ENCODE measurements at places on chromosomes 13 and 19.

DNA sequence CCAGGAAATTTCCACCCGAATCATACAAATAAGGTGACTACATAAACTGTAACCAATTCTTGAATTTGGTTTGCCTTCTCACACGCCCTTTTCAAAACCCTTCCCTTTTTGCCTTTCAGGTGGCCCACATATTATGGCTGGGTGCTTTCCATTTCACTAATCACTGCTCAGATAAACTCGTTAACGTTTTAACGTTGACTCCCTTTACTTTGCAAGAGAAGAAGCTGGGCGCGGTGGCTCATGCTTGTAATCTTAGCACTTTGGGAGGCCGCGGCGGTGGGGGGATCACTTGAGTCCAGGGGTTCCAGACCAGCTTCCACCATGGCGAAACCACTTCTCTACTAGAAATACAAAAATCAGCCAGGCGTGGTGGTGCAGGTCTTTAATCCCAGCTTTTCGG is 19.8 kb upstream of the ZNF91 start:
- no peak for DNase-seq

DNA sequence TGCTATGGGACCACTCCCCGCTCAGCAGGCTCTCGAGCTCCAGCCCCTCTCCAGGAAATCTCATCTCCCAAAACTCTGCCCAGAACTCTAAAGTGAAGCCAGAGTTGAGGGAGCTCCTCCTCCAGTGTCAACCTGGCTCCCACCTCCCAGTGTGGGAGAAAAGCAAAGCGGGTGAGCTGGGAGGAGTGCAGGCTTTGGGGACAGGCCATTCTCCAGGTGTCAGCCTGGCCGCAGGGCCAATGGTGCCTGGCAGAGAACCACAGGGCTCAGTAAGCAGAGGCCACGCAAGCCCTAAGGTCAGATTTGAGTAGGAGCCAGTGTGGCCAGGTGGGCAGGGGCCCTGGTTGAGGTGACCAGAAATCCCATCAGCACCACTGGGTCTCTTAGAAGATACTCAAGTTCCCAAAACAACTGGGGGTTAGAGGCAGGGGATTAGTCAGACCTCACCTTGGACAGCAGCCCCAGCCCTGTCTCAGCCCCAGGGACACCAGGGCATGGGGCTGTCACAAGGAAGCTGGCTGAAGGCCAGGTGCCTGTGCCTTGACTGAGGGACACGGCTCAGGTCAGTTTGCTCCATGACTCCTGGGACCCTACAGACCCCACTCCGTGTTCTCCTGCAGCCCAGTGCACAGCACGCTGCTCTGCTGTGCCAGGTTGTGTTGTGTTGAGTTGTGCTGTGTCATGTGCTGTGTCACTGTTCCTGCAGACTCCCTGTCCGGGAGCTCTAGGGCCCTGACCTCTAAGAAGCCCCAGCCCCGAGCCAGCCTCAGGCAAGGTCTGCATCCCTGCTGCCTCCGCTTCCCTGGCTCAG is 2.8 kb upstream of the ZNF181 start:
- no peak for DNase-seq

DNA sequence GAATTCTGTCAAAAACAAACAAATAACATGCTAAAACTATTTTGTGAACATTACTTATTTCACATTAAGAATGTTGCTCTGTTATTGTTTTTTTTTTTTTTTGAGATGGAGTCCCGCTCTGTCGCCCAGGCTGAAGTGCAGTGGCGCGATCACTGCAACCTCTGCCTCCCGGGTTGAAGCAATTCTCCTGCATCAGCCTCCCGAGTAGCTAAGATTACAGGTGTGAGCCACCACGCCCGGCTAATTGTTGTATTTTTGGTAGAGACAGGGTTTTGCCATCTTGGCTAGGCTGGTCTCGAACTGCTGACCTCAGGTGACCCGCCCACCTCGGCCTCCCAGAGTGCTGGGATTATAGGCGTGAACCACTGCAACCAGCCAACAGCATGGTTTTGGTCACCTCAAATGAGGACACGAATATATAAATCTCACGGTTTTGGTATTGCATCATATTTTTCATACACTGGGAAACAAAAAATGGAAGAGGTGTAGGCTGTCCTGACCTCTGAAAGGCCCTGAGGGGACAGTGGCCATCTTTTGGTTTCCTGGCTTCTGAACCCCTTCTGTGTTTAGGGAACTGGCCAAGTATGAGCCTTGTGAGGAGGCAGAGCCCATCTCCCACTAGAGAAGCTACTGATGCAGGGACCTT is 25.5 kb downstream of the GPR42 start:
- no peak for DNase-seq

DNA sequence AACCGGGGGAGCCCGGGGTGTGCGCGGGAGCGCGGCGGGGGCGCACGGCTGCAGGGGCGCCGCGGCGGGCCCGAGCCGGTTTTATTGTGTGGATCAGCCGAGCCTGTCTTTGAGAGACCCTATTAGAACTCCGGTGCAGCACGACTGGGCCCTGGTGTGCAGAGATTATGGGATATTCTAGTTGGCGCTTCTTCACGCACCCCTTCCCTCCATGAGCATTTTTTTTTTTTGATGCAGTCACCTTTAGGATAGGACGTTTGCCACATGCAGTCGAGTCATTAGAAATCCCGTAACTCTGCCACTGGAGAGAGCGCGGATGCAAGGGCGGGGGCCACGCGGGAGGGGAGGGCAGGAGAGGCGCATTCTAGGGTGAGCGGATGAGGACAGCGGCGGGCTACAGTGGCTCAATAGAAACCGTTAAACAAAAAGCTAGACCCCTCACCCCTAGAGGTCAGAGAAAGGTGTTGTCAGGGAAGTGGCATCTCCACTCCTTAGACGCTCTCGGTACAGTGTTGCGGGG is 3.7 kb downstream of the FGF9 start:
- no peak for DNase-seq

- no peak for DNase-seq
Measured at GRCh38 chr19:49469828-49470614, 4.0 kb upstream of the FLT3LG start.

GRCh38 chr13:68190818-68191217 is 960.7 kb upstream of the PCDH9 start:
- DNase-seq: no peak

DNA sequence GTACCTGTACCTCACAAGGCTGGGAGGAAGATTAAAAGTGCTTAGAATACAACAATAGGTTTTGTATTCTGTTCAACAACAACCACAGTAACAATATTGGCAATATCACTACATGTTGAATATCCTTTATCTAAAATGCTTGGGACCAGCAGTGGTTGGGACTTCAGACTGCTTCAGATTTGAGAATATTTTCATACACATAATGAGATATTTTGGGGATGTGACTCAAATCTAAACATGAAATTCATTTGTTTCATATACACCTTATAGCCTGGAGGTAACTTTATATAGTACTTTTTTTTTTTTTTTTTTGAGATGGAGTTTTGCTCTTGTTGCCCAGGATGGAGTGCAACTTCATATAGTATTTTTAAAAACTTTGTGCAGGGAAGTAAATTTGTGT is 73.9 kb downstream of the USP12 start:
- no peak for DNase-seq

DNA sequence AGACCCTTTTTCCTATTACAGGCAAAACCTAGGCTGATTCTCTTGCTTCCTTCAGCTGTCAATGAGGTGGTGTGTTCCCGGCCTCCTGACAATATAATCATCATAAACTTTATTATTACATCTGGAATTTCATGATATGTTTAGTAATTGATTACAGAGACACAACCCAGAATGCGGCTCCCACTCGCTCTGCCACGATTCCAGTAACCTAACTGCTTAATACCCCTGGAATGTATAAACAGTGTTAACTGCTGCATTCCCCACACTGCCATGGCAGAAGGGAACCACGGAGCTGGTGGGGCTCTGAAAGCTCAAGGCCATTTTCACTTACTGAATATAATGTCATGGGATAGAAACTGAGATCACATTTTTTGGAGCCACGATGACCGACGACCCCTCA is 17.1 kb downstream of the TSHZ3 start:
- no peak for DNase-seq

DNA sequence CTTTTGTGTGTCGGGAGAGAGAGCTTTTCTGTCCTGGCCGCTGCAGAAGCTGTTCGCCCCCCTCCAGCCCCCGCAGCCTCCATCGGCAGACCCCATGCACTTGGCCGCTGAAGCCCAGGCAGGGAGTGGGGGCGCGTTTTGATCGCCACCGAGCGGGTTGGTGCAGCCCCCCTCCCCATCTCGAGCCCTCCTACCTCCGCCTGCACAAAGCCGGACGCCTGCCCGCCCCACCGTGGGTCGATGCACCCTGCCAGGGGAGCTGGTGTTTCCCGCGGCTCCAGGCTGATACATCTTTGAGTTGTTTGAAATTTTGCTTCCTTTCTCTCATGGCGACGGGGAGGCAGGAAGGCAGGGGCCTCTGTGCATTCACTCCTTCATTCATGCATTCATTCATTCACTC is 16.4 kb upstream of the ONECUT3 start:
- no peak for DNase-seq

GRCh38 chr13:39016787-39017186 is 21.1 kb downstream of the PROSER1 start:
- DNase-seq: no peak

DNA sequence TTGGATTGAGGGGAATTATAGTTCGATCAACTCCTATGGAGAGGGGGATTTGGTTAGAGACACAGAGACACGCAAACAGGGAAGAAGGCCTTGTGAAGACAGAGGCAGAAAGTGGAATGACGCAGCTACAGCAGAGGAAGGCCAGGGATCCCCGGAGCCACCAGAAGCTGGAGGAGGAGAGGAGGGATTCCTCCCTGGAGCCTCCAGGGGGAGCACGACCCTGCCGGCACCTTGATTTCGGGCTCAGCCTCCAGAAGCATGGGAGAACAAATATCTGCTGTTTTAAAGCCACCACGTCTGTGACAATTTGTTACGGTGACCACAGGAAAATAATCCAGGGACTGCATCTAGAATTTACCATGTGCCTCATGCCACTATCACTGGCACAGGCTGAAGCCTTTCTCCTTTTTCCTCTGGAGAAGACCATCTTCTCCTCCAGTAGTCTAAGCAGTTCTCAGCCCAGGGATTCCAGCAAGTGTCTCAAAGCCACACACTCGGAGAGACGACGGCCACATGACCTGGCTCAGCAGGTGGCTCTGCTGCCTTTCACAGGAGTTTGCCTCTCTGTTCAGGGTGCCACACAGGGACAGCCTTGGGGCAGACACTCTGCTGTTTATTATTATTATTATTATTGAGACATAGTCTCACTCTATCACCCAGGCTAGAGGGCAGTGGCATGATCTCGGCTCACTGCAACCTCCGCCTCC is 39.9 kb upstream of the CCNE1 start:
- DNase-seq: peak; percentile 10

- no peak for DNase-seq
Measured at GRCh38 chr13:106163426-106163825, 372.0 kb downstream of the EFNB2 start.

DNA sequence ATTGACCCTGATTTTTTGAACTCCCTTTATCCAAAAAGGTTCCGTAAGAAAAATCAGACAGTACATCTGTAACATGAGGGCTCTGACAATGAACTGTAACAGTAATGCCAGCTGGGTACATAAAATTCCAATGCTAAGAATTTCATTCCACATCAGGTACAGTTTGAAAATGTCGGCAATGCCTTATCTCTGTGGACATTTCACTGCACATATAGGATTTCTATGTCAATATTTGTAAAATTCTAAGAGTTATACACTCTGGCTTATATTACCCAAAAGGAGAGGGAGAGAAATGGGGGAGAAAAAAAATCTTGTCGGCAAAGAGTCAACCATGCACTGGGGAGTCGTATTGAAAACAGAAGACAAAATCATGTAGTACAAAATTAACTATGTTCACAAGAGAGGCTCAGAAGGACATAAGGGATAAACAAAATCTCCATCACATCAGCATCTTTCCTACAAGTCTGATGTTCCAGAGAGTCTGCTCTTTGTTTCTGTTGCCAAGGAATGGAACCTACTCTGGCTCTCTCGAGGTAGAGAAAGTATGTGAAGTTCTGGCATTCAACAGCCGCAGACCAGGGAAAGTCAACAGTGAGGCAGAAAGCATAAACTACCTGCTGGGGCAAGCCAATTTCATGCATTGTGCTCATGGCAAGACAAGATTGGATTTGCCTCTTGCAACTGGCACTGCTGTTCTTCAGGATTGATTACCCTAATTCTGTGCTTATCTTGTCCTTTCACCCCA is 72.4 kb downstream of the STARD13 start:
- DNase-seq: no peak

GRCh38 chr19:4260613-4261191 is 13.8 kb downstream of the YJU2 start:
- DNase-seq: no peak

Data from stimulated activated CD4-positive, alpha-beta T cell treated with anti-CD3 and anti-CD28 coated beads, Interleukin-1b, Interleukin-23, amount 100 ng/mL, for 1 hour (primary cell).